ENCODE measurements at places on chromosomes 11 and 22.

- no peak for DNase-seq
Observed at GRCh38 chr11:121199516-121199915, 93.1 kb upstream of the SC5D start.

DNA sequence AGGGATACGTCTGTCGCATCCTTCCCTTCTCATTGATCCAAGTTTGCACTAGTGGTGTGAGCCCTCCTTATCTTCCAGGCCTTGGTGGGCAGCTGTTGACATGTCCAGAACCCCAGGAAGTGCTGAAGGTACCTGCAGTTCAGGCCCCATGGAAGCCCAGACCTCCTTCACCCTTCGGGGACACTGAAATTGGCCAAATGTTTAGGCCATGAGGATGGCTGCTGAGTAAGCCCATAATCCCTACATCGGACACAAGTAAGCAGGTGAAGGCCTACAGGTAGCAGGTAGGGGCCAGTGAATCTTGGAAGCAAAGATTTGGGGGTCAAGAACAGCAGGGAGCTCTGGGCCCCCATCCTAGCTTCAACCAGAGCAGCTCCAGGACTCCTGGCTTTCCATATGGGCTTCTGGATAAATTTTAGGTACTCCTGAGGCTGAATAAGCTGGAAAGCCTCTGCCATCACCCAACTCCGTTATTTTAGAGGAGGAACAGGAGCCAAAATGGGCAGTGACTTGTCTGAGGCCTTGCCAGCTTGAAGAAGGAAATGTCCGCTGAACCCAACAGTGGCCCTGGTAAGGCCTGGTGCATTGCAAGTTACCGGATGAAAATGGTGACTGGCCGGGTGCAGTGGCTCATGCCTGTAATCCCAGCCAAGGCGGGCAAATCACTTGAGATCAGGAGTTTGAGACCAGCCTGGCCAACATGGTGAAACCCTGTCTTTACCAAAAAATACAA lies 45.2 kb downstream of the MORC2 start:
- DNase-seq, result no peak

GRCh38 chr11:859394-860131 lies 16.9 kb downstream of the TSPAN4 start:
- no peak for DNase-seq

- DNase-seq, result no peak
Observed at GRCh38 chr11:86787018-86787536, 13.3 kb upstream of the PRSS23 start.

DNA sequence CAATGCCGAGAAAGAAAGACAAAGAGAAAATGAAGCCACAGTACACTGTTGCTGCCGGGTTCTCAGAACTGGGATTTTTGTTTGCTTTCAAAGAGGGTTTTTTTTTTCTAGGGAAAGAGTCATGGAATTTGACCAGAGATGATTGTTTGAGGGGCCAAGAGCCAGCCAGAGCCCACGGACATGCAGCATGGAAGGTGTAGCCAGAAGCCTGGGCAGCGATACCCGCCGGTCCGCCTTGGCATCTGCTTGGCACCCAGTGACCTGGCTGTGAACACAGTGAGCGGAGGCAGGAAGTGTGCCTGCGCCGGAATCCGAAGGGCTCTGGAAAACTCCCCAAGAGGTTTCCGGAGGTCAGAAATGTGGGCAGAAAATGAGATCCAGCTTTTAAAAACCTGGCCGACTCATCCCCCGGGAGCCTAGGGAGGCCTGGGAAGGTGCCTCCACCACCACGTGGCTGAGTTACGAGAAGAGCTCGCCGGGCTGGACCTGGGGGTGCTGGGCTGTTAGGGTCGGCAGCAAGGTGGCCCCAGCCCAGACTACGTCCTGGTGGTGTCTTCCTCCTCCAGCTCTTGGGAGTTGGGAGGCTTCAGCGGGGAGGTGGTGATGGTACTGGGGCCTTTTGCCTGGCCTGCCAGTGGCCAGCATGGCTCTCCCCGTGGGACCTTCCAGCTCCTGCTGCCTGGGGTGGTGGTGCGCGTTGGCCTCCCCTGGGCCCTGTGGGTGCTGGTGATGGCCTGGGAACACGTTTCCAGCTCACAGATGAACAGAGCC lies 61.6 kb upstream of the PPARA start:
- no peak for DNase-seq

- DNase-seq, result no peak
Observed at GRCh38 chr11:45165386-45165785, 18.9 kb downstream of the PRDM11 start.

DNA sequence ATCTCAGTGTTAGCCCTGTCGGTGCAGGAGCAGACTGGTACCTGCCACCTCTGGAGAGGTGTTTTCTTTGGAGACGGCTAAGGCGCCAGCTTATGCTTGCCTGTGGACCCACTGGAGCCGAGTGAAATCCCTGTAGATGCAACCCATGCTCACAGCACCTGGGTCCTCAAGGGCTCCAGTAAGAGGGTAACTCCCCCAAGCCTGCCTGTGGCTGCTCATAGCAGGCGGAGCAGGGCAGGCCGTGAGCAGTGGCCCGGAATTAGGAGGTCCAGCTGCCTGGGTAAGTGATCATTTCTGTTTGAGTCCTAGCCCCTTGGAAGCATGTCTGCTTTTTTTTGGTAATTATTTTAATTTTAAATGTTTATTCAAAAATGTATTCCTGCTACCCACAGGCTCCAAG lies 43.8 kb downstream of the NAT10 start:
- no peak for DNase-seq

DNA sequence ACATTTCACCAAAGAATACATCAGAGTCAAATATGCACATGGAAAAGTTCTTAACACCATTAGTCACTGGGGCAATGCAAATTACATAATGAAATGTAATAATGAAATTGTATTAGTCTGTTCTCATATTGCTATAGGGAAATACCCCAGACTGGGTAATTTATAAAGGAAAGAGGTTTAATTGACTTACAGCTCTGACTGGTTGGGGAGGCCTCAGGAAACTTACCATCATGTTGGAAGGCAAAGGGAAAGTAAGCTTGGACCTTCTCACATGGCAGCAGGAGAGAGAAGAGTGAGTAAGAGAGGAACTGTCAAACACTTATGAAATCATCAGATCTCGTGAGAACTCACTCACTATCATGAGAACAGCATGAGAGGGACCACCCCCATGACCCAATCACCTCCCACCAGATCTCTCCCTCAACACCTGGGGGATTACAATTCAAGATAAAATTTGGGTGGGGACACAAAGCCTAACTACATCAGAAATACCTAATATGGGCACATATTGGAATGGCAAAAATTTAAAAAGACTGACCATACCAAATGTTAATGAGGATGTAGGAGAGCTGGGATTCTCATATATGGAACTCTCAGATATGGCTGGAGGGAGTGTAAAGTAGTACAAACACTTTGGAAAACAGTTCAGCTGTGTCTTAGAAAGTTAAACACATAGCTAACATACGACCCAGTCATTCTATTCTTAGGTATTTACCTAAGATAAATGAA lies 65.1 kb upstream of the CD44 start:
- no peak for DNase-seq

GRCh38 chr11:1493650-1494244 lies 7.2 kb upstream of the MOB2 start:
- DNase-seq, result no peak

DNA sequence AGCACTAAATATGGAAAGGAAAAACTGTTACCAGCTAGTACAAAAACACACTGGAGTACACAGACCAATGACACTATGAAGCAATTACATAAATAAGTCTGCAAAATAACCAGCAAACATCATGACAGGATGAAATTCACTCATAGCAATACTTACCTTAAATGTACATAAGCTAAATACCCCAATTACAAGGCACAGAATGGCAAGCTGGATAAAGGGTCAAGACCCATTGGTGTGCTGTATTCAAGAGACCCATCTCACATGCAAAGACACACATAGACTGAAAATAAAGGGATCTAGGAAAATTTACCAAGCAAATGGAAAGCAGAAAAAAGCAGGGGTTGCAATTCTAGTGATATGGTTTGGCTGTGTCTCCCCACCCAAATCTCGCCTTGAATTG lies 44.0 kb upstream of the CALCA start:
- no peak for DNase-seq

DNA sequence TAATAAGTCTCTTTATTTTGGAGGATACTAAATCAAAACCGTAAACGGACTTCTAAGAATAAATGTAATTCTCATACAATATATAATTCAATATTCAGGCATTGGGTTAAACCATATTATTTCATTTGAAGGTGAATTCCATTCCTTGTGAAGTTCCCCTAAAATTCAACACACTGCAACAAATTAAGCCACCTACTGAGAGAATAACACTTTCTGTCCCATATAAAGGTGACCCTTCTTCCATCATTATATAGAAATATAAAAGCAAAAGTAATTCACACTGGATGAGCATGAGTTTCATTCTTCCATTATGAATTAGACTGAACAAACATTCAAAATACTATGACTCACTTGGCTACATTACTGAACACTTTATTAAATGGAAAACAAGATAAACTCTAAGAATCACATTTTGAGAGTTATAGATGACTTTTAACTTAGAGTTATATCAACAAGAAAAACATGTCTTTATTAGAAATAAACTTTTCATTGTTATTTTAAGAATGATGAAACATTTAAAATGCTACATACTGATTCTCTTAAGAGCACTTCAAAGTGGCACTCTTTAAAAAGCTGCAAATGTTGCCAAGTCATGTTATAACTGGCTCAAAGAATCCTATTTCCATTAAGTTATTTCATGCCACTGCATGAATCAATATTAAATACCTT lies 2.8 kb downstream of the SESN3 start:
- DNase-seq, result no peak

DNA sequence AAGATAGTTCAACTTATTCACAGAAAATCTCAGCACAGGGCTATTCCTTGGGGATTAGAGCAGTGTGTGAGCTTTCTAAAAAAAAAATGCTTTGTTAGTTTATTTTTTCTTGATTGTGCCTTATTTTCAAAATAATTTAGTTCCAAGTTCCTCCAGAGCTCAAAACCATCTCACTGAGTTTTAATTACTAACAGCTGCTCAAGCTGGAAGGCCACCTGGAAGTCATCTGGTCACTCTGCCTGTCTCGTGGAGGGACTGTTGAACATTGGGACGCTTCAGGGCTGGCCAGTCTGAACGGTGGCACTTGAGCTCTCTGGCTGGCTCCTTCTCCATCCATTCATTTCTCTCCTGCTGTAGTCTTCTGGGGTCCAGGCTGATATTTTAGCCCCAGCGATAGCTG lies 4.0 kb downstream of the OR51E1 start:
- DNase-seq, result no peak

DNA sequence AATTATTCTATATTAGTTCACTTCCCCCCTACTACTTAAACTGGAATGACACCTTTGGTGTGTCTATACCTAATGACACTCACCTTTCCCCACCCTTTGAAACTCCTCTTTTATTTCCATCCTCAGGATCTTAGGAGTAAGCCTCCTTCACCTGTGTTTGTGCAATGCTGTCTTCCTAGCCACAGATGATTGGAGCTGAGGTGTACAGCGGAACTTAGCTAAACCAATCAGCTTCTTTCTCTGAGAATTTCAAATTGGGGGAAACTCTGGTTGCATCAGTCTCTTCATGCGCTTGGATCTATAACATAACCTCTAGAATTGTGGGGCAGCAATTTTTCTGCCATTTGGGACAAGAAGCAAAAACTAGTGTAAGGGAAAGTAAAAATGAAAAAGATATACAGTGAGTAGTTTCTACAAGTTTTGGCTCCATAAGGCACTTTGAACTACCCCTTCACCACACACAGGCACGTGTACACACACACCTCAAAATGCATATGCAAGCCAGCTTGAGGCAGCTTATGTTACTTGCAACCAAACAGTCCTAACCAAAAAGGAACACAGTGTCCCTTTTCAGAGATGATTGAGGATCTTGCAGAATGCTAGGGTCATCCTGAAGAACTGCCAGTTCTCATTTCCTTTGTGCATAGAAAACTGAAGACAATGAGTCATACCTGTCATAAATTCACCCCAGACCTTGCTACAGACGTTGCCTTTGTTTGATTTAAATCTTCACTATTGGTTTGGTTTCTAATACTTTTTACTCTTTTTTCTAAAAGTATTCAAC lies 36.0 kb upstream of the LDLRAD3 start:
- DNase-seq, result no peak

DNA sequence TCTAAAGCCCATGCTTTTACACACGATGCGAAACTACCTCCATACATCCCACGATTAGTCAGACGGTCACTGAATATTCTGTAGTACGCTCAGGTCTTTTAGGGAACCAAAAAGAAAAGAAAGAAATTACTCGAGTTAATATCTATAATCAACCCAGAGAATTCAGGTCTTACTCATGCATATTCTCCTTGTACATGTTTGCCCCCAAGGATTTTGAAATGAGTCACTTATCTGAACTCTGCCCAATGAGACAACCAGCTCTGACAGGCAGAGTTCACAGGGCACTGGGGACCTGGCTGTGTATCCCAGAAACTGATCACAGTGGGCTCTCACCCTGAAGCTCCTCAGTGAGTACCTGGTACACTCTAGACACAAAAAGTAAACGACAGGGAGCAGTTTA lies 29.2 kb downstream of the RASSF10 start:
- DNase-seq, result no peak

DNA sequence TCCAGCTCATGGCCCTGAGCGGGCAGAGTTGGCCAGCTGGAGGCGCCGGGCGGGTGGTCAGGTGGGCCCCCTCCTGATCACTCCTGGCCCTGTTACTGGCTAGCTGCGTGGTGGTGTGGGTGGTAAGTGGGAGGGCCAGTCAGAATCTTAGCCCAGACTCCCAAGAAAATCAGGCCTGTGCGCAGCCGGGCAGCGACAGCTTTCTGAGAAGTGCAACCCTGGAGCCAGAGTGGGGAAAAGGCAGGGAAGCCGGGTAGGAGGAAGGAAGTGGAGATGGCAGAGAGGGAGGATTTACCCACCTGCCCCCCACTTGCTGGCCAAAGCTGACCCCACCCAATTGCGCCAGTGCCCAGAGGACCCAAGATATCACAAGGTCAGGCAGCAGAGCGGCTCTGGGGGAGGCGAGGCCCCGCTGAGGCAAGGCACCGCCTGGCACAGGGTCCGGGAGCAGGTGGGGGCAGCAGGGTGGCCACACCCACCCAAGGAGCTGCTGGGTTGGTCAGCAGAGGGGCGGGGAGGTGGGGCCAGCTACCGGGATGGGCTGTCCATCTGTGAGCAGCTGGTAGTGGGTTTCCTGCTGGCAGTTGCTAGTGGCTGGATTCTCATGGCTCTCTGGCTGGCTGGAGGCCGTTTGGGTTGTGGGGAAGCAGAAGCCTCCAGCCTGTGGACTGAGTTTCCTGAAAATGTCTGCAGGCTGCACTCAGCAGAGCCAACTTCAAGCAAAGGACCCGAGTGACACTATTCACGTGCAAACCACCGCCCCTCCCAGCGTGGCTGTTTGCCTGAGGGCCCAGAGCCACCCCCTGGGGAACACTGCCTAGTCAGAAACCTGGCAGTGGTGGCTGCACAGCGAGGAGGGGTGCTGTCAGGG lies 196.4 kb downstream of the IGLL1 start:
- no peak for DNase-seq

DNA sequence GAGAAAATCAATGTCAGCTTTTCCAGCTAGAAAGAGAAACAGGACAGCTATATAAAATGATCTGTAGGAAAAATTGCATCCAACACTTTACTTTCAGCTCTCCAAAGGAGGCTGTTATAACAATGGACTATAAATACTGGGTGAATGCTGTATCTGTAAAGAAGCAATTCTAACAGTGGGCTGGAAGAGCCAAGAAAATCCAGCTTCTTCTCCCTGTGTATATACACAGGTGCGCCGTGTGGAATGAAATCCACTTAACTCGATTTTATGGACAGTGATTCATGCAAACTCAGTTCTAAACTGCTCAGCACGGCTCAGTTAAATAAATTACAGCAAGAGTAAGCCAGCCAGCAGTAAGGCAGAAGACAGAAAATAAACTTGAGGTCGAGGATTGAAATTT lies 32.5 kb upstream of the LMO2 start:
- DNase-seq, result no peak

- no peak for DNase-seq
Observed at GRCh38 chr11:63719001-63719400, 37.7 kb downstream of the RTN3 start.

GRCh38 chr11:3982431-3982830 lies 112.2 kb upstream of the RRM1 start:
- DNase-seq, result no peak

All from stimulated activated CD8-positive, alpha-beta memory T cell treated with anti-CD3 and anti-CD28 coated beads, Interleukin-4, amount 100 ng/mL, for 1 hour (primary cell).